ENCODE measurements at places on chromosomes 3 and 15.

DNA sequence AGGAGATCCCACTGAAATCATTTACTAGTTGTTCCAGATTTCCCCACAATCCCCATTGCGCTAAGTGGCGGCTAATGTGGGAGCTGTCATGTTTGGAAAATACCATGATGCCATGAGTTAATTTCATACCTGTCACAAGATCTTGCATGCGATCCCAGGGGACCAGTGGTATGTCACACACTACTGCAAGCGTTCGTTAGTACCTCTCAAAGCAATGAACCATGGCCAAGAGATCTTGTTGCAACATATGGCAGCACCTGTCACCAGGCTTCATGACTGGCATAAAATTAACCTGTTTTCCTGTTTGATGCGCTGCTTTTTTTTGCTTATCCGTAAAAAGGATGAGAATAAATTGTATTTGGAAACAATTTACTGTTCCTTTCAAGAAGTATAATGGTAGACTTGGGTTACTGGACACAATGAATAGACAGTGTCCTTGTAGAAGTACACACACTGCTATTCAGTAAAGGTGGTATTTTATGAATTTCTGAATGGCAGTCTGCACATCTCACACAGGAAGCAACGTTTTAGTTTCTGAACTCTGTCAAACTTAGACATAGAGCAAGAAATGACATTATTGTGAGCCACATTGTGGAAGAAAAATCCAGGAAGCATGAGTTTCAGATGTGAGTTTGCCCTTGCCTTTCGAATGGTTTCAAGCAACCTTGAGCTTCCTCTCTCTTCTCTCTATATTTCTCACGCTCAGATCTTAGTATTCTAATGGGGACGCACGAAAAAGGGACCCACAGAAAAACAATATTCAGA is 81.9 kb downstream of the CHL1 start:
- no peak for DNase-seq

DNA sequence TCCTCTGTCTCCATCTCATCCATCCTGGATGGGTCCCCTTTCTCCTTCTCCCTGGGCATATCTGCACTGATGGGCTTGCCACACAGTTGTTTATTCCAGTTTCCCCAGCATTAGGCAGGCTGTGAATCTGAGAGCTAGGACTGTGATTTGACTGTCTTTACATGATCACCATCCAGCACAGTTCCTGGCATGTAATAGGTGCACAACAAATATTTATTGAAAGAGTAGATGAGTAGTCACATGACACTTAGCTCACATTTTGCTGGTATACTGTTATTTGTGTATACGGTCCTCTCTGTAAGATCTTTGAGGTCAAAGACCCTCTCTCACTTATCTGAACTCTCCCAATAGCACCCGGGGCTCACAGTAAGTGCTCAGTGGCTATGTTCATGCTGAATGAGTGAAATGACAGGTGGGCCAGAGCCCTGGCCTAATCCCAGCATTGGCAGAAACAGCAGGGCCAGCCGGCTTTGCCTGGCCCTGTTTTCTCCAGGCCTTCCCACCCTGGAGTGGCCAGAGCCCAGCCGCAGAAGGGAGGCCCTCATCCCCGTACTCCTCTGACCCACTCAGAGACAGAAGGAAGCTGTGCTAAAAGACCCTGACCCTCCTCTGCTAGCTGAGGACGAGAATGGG is 16.2 kb upstream of the BAHD1 start:
- no peak for DNase-seq

- no peak for DNase-seq
Observed at GRCh38 chr15:77557564-77557963, 75.1 kb downstream of the LINGO1 start.

DNA sequence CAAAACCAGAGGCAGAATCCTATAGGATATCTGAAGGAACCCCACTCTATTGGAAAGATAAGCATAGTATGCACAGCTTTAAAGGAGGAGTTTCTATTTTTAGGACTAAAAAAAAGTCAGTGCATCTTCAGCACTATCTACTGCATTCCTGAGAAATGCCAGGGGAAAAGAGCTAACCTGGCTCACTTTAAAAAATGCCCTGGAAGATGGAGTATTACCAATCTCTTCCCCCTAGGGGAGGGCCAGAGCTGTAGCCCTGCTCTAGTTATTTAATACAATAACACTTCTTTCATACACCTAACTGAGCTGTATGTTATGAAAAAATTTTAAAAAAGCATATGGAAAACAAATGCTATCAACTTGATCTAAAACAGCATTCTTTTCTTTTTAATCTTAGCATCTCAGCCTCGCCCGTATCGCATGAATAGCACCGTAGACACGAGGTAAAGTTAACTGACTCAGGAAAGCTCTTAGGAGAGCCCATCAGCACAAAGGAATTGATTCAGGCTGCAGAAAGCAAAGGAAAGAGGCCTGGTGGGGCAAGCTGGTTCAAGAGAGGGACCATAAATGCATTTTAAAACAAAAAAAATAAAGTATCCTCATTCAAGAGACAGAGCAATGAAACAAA is 50.2 kb downstream of the TGM4 start:
- DNase-seq = no peak

DNA sequence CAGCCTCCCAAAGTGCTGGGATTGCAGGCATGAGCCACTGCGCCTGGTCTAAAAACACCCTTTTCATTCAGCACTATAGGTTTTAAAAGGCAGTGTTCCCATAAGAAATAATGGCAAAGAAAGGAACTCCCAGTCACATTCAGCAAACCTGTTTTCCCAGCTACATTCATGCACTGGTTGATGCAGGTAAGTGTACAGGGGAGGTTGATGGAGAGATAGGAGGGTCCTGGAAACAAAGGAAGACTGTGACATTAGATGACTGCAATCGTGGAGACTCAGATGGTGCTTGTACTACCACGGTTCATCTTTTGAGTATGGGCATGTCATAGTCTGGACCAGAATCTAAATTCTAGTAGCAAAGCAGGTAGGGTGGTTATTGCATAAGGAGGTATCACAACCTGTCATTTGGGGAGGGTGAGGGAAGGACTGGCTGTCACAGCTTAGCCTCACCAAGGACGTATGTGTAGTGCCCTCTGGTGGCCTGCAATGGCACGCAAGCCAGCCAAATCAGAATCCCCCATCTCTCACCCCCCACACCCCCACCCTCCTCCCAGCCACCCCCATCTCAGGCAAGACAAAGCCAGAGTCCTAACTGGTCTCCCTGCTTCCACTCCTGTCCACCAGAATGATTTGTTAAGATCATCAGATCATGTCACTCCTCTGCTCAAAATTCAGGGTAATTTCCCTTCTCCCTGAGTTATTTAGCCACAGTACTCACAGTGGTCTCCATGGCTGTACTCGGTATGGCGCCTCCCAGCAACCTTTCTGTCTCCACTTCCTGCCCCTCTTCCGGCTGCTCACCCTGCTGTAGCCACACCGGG is 28.8 kb upstream of the UBL7 start:
- peak; percentile 78 for DNase-seq

- DNase-seq = peak; percentile 3
Observed at GRCh38 chr3:65785065-65785645, 253.6 kb downstream of the MAGI1 start.

DNA sequence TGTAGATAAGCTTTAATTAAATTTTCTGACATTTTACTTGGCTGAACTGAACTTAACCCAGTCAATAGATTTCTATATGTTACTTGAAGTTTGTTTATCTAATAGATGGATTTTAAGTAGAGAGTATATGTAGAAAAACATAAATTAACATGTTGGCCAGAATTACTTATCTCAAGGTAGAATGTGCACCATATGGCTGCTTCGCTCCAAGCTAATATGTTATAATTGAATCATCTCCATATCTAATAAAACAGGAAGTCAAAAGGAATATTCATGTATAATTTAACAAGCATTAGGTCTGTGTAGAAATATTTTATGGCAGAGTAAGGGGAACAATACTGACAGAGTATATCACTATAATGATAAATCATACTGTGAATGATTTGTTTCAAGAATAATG is 650.7 kb upstream of the ALCAM start:
- DNase-seq = no peak

- no peak for DNase-seq
Observed at GRCh38 chr3:182521339-182521738, 272.0 kb upstream of the ATP11B start.

- no peak for DNase-seq
Observed at GRCh38 chr3:129794311-129795185, 99.0 kb downstream of the TMCC1 start.

GRCh38 chr15:51307811-51308210 is 30.6 kb downstream of the CYP19A1 start:
- no peak for DNase-seq

DNA sequence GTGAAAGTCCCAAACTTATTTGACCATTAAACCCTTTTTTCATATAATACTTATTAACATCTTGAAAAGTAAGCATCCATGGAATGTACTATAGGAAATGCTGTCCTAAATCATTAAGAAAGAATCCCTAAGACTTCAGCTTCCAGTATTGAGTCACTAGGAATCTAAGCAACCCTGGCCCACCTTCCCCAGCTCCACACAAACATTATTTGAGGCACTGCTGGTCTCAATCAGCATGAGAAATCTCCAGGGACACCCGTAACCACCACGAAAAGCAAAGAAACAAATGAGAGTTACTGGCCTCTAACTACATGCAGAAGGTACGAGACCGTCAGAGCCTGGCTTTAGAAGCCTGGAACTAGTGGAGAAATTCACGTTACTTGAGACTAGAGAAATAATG is 68.2 kb downstream of the POLQ start:
- DNase-seq = no peak

- no peak for DNase-seq
Observed at GRCh38 chr15:29938361-29939335, 116.4 kb upstream of the TJP1 start.

DNA sequence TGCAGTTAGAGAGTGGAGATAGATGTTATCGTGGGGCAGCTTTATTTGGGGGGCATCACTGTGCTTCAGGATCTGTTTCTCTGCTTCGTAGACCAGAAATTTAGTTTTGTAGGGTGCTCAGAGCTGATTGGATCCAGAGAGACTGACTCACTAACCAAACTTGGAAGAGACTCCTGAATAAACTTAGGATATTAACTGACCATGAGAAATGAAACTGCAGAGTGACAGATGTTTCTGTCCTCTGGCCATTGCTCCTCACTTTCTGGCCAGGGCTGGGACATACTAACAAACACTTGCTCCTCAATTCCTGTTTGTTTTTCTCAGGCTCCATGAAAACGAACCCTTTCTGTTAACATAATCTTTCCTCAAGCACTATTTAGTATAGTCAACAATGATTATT is 4.3 kb downstream of the ZNF592 start:
- no peak for DNase-seq

Measured in CD4-positive, alpha-beta T cell treated with Interleukin-17A for 1 hour (primary cell).